ENCODE measurements at places on chromosomes 4 and X.

GRCh38 chr4:157076578-157076947 is 613 bp downstream of the GLRB start:
- no peak for DNase-seq

GRCh38 chr4:73603271-73603710 is 16.9 kb downstream of the RASSF6 start:
- DNase-seq = no peak

DNA sequence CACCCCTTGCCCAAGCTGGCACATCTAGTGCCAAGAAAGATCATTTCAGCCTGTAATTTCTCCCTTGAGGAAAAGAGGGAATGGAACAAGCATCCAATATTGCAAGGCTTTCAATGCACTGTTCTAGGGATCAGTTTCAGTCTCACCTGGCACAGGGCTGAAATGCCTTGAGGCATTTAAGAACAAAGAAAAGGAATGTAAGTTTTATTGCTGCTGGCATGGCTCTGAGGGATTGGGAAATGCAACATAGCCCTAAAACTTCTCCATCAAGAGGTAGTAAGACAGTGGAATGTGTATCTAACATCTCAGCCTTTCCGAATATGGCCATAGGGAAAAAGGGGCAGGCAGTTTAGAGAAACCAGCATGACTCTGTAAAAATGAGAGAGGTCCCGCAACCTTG is 732.6 kb upstream of the LCORL start:
- DNase-seq = no peak

- DNase-seq = no peak
These were observed 119.4 kb upstream of the SORBS2 start for GRCh38 chr4:185931375-185931774.

GRCh38 chrX:23052324-23052723 is 52.6 kb downstream of the DDX53 start:
- no peak for DNase-seq

- no peak for DNase-seq
These were observed 151.5 kb downstream of the CENPC start for GRCh38 chr4:67393699-67394281.

DNA sequence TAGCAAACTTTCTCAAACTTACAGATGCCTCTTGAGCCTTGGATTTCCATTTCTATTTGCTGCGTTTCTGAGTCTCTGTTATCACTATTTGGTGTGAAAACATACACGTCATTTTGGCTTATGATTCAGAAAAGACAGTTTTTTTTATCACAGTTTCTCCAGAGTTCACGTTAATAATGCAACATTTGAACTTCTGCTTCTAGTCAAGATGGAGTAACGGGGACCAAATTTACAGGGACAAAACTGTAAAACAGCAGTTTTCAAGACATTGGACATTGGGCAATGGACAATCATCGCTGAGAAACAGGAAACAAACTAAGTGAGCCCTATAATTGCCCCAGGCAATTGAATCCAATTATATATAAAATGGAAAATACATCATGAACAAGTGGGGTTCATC is 36.2 kb upstream of the TASL start:
- DNase-seq = no peak

DNA sequence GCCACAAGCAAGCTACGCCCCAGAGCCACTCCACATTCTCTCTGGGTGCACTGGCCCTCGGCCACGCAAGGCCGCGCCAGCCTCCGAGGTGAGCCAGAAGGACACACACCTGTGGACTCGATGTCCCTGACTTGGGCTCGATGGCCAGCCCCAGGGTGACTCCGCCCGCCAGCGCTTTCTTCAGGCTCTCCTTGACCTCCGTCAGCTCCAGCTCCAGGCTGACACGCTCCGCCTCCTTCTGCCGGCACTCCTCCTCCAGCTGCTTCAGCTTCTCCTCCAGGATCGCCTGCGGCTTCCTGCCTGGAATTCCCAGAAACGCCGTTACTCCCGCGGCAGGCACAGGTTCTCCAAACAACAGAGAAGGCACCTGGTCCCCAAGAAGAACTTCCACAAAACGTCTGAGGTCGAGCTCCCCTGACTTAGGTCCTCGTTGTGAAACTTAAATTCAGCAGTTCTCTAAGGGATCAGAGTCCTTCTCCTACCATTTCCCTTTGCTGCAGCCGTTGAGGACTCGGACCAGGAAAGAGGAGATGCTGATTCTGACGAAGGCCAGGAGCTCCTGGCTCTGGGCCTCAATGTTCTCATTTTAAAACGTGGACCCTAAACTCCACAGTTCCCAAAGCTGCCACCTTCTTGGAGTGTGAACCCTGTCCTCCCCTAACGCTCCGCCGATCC is 166.8 kb downstream of the AFAP1 start:
- no peak for DNase-seq

- no peak for DNase-seq
These were observed 191.4 kb downstream of the COL25A1 start for GRCh38 chr4:109111031-109111430.

- DNase-seq = no peak
These were observed 1.6 kb upstream of the JCHAIN start for GRCh38 chr4:70667740-70668535.
